Activated CD8-positive, alpha-beta memory T cell treated with anti-CD3 and anti-CD28 coated beads, Interleukin-2, amount 10 ng/mL, durations not matched to agents 7 days and 5 days (primary cell): ENCODE measurements at places on chromosomes 2 and 18.

DNA sequence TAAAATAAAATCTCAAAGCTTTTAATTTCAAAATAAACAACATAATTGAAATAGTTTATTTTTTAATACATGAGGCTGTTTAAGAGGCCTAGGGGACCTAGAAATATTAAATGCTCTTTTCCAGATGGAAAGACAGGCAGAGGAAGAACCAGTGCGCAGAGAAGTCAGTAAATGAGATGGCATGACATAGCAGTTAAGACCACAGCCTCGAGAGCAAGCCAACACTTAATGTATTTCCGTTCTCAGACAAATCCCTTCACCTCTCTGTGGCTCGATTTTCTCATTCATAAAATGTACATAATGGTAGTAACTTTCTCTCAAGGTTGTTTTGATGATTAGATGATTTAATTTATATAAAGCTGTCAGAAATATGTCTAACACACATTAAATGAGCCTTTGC, 405.1 kb upstream of the CWC22 start:
- no peak for DNase-seq

DNA sequence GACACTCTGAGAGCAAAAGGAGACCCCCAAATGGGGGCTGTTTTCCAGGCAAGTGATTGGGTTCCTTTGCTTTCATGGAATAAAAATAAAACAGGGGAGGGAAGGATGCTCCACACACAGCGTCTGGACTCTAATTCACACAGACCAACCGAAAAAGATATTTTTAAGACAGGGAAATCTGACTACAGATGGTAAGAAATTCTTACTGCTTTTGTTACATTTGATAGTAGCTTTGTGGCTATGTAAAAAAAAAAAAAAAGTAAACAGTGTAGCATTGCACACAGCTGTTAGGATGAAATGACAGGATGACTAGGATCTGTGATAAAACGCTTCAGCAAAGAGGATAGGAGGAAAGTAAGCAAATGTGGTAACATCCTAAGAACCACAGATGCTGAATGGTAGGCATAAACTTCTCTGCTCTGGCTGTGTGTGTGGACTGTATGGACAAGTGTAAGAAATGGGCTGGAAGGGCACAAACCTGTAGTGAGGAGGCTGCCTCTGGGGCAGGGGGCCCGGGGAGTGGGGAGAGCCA, 207.6 kb downstream of the ANAPC1 start:
- DNase-seq: no peak

DNA sequence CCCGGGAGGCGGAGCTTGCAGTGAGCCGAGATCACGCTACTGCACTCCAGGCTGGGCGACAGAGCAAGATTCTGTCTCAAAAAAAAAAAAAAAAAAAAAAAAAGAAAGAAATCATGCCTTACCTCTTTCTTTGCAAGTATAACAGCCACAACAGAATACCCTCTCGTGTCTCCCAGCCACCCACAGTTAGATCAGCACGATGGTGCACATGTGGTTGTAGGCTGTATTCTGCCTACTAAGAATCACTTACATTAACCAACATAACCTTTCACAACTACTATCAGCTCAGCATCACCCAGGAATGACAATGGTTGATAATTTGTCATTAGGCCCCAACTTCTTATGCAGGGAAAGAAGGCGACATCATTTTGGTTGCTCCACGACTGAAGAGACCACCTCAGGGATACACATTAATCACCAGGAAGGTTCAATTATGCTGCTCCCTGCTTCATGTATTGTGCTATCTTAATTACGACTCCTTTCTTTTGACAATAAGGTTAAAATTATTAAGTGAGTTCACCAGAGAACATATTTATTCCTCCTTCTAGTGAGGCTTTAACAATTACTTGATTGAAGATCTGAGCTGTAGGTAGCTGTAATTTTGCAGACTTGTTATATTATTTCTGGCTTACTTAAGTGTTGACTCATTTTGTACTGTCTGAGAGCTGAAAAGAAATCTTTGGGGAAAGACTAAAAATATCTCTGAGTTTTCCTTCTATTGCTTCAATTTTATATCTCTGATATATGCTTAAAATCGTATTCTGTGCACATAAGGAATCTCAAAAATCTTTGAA, 120.1 kb downstream of the LRP1B start:
- DNase-seq: no peak

DNA sequence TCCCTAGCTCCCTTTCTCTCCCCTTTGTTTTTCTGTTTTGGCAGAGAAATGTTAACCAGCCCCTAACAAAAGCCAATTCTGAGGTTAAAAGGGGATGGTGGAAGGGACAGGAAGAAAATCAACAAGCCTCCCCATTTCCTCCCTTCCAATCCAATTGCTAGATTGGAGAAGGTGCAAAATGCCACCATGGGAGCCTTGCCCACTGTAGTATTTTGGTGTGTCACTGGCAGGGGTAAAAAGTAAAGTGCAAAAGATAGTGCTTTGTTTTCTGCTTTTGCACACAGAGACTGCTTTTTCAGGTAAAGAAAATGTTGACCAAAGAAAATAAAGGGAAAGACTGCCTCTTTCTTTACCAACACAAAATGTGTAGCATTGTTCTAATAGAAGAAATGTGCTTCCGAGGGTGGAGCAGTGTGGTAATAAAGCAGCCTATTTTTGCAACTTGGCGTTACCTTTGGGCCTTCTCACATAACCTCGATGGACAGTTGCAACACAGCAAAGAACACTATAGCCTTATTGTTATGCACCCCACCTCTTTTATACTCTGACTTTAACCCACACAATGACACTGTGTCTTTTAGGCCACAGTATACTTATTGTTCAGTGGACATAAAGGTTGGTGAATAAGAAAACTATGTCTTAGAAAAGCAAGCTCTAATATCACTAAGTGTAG, 861.8 kb downstream of the BCL11A start:
- DNase-seq: no peak

DNA sequence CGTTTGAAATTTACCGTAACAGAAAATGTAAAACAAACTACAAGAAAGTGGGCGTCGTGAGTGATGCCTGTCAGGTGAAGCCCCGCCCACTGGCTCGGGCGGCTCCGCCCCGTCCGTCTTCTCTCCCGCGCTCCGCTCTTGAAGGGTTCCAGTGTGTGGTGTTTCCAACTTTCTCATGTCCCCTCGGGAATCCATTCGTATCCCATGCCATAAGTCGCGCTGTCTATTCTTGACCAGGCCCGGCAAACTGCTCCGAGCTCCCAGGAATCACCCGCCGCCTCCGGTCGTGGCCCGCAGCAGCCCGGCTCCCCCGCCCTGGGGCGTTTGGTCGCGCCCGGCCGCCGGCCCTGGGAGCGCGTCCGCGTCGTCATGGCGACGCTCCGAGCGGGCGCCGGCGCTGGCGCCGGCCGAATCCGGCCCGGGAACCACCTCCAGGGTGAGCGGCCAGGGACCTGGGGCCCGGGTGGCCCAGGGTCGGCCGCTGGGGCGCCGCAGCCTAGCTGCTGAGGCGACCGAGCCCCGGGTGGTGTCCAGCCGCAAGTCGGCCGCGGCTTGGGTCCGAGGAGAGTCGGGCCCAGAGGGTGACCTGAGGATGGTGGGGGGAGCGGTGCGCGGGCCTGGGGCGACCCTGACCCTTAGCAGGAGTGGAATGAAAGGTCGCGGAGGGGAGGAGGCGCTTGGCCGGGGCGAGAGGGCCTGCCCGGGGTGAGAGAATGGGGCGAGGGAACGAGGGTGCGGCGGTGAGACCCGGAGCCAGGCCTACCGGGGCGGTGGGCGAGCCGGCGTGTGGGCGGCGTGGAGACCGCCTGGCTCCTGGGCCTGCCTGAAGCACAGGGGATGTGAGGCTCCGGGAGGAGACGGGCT, at the start of gene CFAP221:
TSS of gene CFAP221 (plus strand) at position 375 of the 864 bp plus-strand sequence. CDS start 1,683 bp downstream, outside the sequence.
- DNase-seq: peak; percentile 54

DNA sequence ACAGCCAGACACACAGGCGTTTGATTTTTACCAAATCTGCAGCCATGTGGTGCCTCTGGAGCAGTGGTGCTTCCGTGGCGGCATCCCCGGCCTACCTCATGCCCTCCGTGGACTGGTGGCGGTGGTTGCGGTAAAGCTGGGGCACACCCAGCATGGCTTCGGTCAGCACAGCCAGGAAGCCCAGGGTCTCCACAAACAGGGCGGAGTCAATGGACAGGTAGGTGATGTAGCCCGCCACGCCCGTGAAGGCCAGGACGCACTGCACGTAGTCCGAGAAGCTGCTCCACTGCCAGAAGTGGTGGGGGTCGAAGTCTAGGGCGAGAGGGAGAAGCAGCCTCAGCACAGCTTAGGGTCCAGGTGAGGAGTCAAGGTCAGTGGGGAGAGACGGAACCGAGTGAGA, 32.4 kb downstream of the SLC66A2 start:
- DNase-seq: no peak

- no peak for DNase-seq
Observed at GRCh38 chr2:53744395-53745065, 23.1 kb upstream of the CHAC2 start.

DNA sequence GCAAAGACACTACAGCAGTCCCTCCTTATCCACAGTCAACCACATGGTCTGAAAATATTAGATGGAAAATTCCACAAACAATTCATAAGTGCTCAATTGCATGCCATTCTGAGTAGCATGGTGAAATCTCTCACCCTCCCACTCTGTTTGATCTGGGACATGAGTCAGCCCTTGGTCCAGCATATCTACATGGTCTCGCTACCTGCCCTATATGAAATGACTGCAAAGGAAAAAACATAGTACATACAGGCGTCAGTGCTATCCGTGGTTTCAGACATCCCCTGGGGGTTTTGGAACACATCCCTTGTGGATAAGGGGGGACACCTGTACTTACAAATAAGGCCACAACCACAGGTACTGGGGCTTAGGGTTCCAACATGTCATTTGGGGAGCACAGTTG, 73.7 kb downstream of the CABLES1 start:
- DNase-seq: no peak

DNA sequence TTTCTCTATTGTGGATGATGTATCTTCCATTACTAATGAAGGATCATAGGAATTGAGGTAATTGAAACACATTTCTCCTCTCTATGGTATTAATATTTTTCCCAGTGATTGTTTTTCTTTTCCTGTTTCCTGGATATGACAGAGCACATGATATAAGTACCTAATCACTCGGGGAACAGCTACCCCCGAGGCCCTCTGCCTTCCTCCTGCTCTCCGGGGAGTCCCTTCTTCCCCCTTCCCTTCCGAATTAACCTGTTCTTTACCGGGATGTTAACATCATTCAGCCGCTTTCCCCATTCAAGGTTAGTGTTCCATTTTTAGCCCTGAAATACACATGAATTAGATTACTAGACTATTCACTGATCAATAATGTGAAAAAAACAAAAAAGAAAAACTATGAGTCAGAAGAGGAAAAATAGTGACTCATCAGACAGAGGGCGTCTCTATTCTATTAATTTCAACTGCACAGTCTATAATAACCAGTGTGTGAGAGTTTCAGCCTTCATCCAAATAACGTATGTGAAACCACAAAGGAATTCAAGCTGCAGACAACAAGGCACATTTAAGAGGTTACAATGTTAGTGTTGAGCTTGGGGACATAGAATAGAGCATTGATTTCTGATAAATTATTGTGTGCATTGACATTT, 450.8 kb downstream of the DLGAP1 start:
- DNase-seq: no peak

DNA sequence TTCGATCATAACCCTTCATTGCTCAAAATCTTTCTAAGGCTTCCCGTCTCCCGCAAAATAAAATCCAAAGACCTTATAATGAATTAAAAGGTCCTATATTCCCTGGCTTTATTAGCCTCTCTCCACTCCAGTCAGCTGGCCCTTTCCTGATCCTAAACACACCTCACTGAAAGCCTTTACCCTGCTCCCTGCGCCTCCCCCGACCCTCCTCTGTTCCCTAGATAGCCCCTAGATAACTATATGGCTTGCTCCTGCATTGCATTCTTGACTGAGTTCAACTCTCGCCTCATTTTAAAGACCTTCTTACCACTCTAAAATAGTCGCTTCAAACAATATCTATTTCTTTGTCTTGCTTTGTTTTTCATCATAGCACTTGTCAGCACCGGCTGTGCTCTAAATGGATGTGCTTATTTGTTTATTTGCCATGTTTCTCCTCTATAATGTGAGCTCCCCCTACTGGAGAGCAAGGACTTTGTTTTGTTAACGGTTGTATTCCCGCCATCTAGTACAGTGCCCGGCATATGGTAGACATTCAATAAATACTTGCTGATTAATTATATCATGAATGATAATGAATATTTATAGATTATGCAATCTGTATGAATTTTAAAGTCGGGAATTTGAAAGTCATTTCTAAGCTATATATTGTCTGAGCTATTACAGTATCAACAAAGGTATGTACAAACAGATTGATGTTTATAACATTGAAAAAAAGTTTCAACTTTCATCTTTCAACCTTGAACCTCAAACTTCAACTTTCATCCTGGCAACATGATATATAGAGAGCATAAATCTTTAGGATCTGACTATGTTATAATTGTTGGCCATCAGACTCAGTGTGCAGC, 32.4 kb upstream of the VIT start:
- no peak for DNase-seq

GRCh38 chr2:17311771-17312511, 206.3 kb downstream of the RAD51AP2 start:
- DNase-seq: no peak

- no peak for DNase-seq
Observed at GRCh38 chr2:65057054-65057375, 799 bp downstream of the CEP68 start.

DNA sequence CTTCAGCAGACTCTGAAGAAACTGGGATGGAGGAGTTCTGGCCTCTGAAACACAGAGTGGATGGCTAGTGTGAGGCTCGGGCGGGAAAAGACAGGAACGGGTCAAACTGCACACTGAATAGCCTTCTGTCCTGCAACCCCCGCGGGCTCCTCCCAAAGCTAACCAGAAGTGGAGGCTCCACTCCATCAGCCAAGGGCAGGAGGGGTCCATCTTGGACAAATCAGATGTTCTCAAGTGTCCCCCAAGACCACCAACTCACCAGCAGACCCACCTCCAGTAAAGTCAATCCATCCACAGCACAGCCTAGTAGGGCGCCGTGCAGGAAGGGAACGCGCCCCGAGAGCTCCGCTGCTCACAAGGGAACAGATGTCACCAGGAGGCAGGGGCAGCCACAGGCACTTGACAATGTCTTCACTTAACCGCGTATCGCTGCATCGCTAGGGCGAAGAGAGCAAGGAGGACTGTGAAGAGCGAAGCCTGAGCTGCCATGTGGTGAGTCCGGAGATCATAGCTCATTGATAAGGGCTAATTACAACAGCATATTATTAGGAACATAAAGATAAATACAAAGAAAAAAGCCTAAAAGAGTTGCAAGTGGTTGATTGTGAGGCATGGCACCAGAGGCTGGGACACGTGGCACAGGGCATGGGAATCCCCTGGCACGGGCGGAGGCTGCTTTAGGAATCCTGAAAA, 494.6 kb upstream of the MYT1L start:
- DNase-seq: peak; percentile 9

DNA sequence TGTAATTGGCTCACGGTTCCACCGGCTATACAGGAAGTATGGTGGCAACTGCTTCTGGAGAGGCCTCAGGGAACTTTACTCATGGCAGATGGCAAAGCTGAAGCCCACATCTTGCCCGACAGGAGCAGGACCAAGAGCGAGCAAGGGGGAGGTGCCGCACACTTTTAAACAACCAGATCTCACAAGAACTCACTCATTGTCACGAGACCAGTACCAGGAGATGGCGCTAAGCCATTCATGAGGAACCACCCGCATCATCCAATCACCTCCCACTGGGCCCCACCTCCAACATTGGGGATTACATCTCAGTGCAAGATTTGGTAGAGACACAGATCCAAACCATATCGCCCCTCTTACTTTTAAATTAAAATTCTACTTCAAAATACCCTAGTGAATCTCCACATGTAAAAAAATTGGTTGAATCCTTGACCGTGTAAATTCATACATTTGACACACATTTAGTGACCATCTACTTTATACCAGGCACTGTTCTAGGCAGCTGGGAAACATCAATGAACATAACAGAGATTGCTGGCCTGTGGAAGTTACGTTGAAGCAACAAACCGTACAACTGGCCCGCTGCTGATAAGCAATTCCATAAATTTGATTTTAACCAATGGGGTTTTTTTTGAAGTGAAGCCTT, 87.6 kb downstream of the ALPK2 start:
- DNase-seq: no peak
